Muscle of leg (tissue), 16 donors: ENCODE measurements at places on chromosomes 7 and 10. TPM values are rescaled to one million over a fixed set of nuclear protein-coding genes. Genes with fewer than 3 reads are reported as not detected.
A peak's percentile ranks its signal among the peaks of the same experiment; 100 is the strongest.

Gene LIPK
- total RNA-seq, result not detected

- DNase-seq, result no peak
These were observed 1.5 kb downstream of the CUZD1 start for GRCh38 chr10:122844146-122844545.

Gene RSPH10B2
- total RNA-seq, result 0.71 TPM

GRCh38 chr7:89264126-89264525, 468.6 kb upstream of the TEX47 start:
- no peak for DNase-seq

Gene C10orf53
- total RNA-seq, result not detected

DNA sequence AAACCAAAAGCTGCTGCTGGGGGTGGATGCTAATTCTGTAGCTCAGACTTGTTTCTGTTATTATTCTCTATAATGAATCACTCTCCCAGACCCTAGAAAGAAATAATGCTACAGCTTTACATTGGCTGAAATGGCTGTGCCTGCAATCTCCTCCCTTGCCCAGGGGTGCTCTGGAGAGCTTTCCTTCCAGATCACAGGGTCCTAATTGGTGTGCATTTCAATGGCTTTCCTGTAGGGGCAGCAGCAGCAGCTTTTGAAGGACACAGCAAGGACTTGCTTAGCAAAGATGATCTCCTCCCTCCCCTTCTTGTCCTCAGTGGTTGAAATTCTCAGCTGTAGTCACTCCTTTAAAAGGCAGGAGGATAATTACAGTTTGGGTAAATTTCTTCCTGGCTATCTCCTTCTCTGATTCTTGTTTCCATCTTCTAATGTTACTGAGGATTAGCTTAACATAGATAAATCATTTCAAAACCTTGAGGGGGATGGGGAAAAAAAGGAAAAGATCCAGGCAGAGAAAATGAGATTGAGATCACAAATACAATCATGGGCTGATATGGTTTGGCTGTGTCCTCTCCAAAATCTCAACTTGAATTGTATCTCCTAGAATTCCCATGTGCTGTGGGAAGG, 120.2 kb upstream of the CTTNBP2 start:
- DNase-seq, result peak; percentile 19

- peak; percentile 42 for DNase-seq
These were observed 145.7 kb downstream of the PRPF18 start for GRCh38 chr10:13732465-13732881.

Gene SCD
- 10.4 TPM for total RNA-seq

DNA sequence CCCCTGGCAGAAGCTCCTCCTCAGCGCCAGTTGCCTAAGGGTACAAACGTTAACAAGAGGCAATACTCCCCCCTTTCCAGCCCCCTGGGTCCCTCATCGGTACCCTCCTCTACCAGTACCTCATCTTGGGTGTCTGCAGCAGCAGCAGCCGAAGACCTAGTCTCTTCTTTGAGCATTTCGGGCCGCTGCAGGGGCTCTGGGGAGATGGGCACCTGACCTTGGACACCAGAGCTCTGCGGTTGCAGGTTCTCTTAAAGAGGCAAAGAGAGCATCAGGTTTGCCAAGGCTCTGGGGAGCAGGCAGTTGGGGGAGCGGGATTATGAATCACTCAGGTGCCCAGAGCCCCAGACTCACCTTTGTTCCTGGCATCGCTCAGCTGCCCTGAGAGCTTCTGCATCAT, 3.5 kb downstream of the FBXL15 start:
- DNase-seq, result no peak

- DNase-seq, result no peak
These were observed 98.8 kb upstream of the MACROH2A2 start for GRCh38 chr10:69953851-69954250.

DNA sequence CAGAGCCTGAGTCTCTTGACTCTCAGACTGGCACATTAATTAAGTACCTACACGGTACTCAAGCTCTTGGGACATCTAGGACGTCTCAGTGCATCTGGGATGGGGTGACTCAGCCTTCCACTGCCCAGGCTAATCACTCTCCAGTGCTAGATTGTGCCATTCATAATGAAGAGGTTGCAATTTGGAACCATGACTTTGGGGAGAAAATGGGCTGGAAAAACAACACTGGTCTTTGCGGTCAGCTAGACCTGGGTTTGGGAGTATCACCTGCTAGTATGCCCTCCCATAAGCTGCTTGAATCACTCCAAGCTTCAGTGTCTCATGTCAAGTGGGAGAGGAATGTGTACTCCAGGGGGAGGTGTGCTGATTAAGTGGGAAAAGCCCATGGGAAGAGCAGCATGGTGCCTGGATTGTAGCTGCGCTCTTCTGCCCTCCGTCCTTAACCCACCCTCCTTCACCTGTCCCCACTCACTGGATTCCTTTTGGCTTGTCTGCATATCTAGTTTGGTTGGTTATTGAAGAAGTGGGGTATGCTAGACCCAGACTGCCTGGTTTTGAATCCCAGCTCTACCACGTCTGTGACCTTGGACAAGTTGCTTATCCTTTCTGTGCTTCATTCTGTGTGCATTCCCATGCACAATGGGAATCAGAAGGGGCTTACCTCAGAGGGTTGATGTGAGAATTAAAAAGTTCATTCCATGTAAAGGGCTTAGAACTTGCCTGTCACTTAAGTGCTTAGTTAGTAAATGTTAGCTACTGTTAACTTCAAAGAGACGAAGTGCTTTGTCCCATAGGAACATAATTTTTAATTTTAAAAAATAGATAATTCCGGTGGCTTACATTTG, 3.8 kb downstream of the NFE2L3 start:
- no peak for DNase-seq

GRCh38 chr10:90784771-90785170, 73.1 kb downstream of the HTR7 start:
- no peak for DNase-seq

- peak; percentile 50 for DNase-seq
These were observed 124.0 kb downstream of the TMEM130 start for GRCh38 chr7:98745722-98746318.

DNA sequence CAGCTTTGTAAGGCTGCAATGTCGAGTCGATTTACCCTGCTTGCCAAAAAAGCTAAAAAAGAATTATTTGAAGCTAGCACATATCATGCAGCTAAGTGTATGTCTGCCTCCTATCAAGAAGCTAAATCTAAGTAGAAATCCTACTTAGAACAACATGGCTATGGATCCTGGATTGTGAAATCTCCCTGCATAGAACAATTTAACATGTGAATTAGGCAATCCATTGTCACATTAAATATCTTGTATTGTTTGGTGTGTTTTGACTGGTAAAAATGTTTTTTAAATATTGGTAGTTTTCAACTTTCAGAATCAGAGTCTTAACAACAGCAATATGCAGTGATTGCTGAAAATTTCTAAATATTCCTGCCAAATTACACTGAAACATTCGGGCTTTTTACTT, 73.3 kb downstream of the SKIDA1 start:
- no peak for DNase-seq

Gene ANKRD16
- total RNA-seq, result 6.0 TPM

Gene H2BK1
- not detected for total RNA-seq

- no peak for DNase-seq
These were observed 89.0 kb upstream of the ZNF804B start for GRCh38 chr7:88670536-88670935.

DNA sequence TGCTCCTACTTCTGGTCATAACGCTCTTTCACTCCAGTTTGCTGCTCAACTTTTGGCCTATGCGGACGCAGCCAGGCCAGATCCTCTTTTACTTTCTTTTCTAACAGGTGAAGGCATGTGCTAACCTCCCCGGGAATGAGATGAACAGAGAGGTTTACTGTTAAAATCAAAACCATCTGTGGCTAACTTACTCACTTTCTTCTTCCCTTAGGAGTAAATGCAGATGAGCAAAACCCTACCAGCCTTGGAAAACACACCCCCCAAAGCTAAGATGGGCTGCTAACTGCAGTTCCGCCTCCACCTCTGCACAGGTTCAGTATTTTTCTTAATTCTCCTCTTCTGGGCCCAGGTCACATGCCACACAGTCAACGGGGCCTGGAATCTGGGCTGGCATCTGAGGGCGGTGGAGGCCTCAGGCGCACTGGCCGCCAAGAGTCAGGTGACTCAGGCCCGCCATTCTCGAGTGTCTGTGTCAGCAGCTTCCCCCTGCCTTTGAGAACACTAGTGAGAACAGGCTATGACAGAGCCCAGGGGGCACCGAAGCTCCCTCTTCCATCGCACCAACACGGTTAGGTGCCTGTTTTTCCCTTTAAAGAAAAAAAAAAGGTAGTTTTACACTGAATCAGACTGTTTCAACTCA, 11.1 kb downstream of the FAM53B start:
- peak; percentile 66 for DNase-seq

DNA sequence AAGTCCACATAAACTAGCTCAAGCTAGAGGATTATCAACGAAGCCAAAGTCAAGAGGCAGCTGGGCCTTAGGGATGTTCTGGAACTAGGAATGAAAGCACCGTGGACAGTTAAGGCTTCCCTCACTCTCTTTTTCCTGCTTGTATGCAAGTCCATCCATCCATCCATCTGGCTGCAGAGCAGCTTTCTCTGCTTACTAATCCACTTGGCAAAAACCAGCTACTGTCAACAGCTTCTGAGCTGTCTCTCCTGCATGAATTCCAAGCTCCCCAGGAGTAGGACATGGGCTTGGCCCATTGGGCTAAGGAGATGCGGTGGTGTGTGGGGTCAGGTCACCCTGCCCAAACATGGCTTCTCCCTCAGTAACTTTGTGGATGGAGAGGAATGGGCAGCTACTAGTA, 66.2 kb downstream of the NAMPT start:
- DNase-seq, result no peak

DNA sequence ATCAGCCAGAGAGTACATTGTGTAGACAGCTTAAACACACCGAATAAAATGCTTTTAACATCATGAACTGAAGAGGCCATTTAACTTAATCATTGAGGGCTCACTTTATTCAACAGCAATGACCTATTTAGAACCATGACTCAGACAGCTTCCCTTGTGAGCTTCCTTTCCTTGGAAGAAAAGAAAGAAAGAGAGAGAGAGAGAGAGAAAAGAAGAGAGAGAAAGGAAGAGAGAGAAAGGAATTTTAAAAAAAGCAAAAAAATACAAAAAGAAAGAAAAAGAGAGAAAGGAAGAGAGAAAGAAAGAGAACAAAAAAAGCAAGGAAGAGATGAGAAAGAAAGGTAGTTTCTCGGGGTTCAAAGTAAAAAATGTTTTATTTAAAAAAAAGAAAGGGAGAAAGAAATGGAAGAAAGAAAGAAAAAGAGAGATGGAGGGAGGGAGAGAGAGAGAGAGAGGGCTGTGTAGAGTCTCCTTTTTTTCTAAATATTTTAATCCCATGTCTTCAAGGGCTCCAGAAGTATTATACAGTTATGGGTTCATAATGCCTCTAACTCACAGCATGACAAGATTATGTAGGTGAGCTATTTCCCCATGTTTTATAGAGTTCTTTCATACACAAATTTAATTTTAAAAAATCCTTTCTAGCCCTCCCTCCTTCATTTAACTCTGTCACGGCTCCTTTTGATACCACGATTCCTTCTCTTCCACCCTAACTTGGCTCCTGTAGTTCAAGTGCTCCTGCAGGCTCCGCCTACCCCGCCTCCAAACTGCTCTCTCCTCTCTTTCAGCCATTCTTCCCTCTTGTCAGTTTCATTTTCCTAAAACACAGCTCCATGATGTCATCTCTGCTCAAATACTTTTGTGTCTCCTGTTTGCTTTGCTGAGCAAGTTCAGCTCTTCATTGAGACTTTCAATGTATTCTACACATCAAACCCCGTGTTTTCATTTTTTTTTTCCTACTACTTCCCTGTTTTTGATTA, 85.5 kb downstream of the PRTFDC1 start:
- DNase-seq, result peak; percentile 92

Gene ADIRF
- total RNA-seq, result 9.7 TPM

GRCh38 chr7:50730446-50731400, 52.0 kb downstream of the GRB10 start:
- DNase-seq, result peak; percentile 33

DNA sequence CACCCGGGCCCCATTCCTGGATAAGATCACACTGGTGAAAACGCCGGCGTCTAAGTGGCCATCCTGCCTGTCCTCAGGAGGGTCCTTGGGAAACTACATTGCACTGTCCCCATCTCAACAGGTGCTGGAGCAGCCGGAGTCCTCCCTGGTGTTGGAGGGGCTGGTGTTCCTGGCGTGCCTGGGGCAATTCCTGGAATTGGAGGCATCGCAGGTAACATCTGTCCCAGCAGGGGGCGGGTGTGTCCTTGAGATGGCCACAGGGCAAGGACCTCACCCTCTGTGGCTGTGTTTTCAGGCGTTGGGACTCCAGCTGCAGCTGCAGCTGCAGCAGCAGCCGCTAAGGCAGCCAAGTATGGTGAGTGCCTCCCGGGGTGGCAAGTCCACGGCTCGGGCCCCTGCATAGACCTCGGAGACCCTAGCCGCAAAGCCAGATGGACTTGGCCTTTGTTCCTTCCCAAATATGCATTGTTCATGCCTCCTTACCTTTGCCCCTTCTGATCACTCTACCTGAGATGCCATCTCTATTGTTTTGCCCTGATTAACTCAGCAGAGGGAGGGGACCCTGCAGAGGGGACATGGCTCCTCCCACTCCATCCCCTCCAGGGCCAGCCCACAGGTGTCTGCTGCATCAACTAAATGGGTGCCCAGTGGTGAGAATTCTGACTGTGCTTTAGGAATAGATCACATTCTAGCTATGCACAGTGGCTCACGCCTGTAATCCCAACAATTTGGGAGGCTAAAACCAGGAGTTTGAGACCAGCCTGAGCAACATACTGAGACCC, 23.8 kb downstream of the ELN start:
- DNase-seq, result no peak

- DNase-seq, result no peak
These were observed 200.1 kb downstream of the SLC25A13 start for GRCh38 chr7:96121752-96122151.

GRCh38 chr10:108204528-108205305, 1040.2 kb upstream of the SORCS1 start:
- DNase-seq, result peak; percentile 32

DNA sequence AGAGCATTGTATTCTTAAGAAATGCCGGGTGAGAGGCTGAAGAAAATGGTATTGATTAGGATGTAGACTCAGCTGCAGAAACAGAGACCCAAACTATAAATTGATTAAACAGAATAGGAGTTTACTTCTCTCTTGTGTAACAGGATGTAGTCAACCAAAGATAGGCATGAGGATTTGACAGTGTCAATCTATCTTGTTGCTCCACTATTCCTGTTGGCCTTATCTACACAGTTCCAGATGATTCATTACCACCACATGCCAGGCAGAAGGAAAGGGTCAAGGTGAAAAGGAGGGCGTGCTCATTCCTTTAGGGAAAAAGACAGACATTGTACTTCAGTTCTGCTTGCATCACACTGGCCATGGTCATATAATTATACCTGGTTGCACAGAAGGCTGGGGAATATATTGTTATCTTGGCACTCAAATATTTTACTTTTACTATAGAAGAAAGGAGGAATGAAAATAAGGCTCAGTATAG, 11.9 kb upstream of the DMTF1 start:
- no peak for DNase-seq

GRCh38 chr10:12547301-12547771, 198.0 kb downstream of the CAMK1D start:
- no peak for DNase-seq

- peak; percentile 27 for DNase-seq
These were observed 237.7 kb downstream of the WDR37 start for GRCh38 chr10:1293636-1294435.

GRCh38 chr7:44100458-44101302, 3.5 kb upstream of the AEBP1 start:
- DNase-seq, result peak; percentile 85

Gene CRHR2
- total RNA-seq, result 0.40 TPM

GRCh38 chr10:27746397-27747095, 927 bp upstream of the MKX start:
- DNase-seq, result no peak

GRCh38 chr10:129400426-129400825, 66.6 kb upstream of the MGMT start:
- DNase-seq, result no peak

GRCh38 chr10:119403921-119404320, 138.6 kb downstream of the RGS10 start:
- DNase-seq, result no peak
